ENCODE measurements at places on chromosomes 1 and 21.

GRCh38 chr1:219109424-219110018 is 64.2 kb upstream of the LYPLAL1 start:
- DNase-seq = no peak

- peak; percentile 78 for DNase-seq
These were observed 113.0 kb downstream of the DMRTB1 start for GRCh38 chr1:53572065-53572814.

DNA sequence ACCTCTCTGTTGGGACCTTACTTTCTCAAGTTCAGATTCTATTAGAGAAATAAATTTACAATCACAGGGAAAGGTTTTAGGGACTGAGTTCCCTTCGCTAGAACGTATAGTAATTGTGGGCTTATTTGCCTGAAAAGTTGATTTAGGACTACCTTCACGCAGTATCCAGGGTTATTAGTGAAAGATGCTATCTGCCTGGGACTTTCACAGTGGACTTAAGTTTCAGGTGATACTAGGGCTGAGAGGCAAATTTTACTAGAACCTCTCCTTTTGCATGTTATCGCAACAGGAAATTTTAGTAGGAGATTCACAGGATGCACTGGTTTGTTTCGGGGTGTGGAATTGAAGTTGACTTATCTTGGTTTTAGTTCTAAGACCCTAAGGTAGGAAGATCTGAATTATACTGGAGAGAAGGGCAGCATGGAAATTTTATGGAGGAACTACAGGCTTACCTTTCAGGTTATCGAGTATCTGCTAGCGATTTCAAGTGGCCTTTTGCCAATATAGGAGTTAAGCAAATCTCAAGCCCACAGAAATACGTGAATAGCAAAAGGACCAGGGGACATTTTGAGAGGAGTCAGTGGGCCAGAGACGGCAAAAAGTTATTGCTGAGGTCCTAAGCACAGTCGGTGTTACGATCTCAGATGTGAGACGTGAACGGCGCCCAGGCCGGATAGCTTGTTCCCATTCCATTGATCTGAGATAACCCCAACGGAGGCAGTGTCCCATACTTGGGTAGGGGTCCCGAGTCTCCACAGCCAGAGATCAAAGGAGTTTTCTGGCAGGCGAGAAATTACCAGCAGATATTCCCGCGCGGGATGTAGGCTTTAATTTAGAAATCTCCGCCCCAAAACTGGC is 723 bp upstream of the GNAI3 start:
- DNase-seq = no peak

DNA sequence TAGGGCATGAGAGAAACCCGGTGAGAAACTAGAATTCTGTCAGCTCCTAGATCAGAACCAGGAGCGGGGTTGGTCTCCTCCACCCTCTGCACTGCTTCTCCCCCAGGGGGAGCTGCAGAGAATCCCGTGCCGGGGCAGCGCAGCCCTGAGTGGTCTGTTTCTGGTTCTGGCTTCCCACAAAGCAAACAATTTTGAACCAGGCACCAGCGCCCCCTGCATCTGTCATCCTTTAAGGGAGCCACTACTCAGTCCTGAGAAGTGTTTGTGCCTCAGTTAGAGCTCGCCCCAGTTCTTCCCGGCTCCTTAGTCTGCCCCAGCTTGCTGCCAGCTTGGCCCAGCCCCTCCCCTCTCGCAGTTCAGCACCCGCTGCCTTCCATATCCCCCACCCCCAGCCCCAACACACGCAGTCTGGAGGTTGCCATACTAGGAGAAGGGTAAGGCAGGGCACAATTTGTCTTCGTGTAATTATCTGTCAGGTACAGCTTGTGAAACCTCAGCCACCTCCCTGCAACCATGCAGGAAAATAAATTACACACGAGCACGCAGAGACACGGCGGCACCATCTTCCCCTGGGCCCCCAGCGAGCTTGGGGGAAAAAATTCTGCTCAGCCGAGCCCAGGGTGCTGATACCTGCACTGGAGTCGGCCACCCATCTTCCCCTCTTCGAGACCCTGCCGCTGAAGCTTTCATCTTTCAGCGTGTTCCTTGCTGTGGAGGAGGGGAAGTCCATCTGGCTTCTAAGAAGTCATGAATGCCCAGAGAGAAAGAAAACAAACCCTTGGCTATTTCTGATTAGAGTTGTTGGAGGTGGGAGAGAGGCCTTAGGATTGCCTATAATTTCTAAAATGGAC is 62.6 kb upstream of the CD1D start:
- no peak for DNase-seq

DNA sequence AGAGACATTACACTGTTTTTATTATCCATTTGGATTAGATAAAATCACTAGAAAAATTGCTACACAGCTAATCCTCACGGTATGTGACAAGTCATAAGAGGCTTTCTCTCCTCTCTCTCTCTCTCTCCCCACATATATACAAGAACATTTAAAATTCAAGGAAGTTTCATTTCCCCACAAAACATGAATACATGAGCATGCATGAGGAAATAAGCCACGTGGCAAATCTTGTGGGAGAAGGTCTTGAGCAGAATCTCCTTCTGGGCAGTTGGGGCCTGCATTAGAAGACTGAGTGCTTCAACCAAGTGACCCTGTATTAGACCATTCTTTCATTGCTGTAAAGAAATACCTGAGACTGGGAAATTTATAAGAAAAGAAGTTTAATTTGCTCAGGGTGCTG is 1313.1 kb downstream of the MRPL39 start:
- no peak for DNase-seq

- no peak for DNase-seq
These were observed 21.4 kb downstream of the SFPQ start for GRCh38 chr1:35171579-35171978.

DNA sequence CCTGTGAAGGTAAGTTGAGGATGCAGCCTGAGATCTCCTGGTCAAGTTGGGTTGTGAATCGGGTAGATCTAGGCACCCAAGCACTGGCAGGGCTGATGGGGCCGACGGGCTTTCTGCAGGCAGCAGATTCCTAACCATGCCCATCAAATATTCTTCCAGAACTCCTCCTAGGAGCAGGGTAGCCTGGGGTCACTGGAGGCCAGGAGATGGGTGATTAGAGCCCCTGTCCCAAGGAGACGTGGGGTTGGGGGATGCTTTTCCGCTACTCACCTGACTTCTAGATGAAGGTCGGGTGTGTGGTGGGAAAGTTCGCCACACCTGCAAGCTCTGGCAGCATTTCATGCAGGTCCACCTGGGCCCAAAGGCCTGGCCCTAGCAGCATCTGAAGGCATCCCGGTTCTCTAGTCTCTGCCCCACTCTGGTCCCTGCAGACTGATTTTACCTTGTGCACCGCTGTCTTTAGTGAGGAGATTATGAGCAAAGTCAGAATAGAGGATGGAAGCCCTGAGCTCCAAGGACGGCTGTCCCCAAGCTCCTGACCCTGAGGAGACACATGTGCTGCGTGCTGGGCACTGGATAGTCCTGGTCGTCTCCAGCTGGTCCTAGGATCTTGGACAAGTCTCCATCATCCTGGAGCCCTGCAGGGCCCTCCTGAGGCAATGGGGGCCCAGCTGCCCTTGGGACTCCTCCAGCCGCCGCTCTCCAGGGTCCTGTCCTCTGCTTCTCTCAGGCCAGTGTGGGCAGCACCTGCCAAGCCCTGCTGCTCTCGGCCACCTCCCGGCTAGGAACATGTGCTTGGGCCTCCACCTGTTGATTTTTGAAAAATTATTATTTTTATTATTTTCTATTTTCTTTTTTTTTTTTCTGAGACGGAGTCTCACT is 21.8 kb upstream of the C2CD2 start:
- DNase-seq = peak; percentile 58

DNA sequence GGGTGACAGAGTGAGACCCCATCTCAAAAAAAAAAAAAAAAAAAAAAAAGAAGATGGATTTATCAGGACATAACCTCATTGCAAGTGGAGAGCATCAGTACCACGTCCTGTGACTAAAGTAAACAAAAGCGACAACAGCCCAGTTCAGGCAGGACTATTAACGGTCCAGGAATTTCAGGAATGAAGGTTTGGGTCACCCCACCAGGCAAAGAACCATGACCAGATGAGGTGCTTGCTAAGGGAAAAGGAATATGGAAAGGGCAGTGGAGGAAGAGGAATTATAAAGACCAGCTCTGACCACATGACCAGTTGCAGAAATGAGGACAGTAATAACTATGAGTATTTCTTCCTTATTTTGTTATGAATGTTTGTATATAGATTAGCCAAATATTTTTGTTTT is 35.4 kb upstream of the EIF4G3 start:
- no peak for DNase-seq

DNA sequence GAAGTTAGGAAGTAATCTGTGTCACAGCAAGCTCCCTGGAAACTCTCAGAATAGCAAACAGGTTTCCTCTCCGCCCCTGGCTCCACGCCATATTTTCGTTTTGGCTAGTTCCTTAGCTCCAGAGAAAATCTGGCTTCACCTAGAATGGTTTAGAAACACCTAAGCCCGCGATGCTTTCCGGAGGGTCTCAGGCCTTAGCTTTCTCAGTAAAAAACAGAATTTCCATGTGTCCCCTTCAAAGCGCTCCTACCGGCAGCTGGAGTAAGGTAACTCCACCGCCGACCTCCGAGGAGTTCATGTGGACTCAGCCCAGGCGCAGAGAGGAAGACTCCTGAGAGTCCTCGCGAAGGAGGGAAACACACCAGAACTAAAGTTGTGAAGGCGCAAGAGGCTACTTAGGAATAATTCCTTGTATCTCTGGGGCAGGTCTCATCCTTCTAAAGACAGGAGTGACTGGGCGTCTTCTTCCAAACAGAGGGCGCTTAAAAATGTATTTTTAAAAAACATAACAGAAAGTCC is 406 bp downstream of the KIAA0040 start:
- no peak for DNase-seq

- DNase-seq = no peak
These were observed 39.7 kb upstream of the PDE9A start for GRCh38 chr21:42613756-42614155.

GRCh38 chr1:39130325-39130724 is 74.2 kb upstream of the MACF1 start:
- no peak for DNase-seq

DNA sequence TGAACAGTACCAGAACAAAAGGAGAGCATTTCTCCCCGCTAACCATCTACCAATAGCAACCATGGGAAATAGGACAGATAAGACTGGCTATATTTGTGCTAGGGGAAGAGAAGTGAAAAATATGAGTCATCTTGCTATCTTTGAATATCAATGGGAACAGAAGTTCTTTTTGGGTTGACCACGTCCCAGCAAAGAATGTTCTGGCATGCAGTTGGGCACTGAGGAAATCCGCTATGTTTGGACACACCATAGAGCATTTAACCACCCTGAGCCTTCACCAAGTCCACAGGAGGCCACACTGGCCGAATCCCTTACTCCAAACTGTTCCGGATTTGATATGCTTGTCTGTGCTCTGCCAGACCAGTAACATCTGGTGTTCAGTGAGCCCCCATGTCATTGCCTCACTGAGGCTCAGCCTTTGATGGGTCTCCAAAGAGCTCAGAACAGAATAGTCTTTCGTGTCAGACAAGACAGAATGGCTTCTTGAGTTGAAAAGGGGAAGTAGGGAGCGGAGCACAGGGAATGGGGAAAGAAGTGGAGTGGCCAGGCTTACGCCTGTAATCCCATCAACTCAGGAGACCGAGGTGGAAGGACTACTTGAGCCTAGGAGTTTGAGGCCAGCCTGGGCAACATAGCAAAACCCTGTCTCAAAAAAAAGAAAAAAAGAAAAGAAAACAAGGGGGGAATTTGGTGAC is 81.4 kb downstream of the SMYD2 start:
- DNase-seq = no peak

- no peak for DNase-seq
These were observed 1652.2 kb downstream of the BRINP3 start for GRCh38 chr1:188825471-188825870.

DNA sequence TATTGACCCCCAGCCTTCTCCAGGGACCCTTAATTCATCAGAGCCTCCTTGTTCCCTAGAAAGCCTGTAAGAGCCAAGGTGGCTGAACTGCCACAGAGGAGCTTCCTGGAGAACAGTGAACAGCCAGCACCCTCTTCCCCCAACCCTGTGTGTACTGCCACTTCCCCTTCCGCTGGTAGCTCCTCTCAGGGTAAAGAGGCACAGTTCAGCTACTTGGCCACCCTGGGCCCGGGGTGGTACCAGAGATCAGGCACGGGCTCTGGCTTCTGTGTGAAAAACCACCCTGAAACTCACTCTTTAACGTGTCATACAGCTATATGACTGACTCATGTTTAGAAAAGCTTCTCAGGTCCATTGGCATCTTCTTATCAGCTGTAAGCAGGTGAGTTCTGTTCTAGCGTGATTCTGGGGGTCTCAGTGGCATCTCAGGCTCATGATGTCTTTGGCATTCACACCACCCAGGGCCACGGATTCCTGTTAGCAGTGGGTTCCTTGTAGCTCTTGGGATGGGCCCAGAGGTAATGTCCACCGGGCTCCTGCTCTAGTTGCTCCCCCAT is 22.4 kb downstream of the ARMH1 start:
- no peak for DNase-seq

- DNase-seq = no peak
These were observed 1.7 kb upstream of the SIM2 start for GRCh38 chr21:36697060-36697850.

DNA sequence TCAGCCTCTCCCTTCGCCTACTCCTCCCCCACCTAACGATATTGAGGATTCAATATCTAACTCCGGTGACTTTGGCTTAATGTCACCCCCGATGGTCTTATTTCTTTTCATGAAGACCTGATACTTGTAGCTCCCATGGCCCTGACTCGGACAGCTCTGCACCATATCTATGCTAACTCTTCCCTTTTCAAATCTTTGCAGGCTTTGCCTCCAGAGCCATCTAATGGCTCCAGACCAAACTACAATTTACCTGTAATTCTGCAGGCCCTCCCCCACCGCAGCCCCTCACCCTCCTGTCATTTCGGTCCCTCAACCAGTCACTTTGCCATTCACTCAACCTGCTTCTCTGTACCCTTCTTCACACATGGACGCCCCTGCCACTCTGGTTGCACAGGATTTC is 7.9 kb upstream of the GSTM5 start:
- DNase-seq = no peak

DNA sequence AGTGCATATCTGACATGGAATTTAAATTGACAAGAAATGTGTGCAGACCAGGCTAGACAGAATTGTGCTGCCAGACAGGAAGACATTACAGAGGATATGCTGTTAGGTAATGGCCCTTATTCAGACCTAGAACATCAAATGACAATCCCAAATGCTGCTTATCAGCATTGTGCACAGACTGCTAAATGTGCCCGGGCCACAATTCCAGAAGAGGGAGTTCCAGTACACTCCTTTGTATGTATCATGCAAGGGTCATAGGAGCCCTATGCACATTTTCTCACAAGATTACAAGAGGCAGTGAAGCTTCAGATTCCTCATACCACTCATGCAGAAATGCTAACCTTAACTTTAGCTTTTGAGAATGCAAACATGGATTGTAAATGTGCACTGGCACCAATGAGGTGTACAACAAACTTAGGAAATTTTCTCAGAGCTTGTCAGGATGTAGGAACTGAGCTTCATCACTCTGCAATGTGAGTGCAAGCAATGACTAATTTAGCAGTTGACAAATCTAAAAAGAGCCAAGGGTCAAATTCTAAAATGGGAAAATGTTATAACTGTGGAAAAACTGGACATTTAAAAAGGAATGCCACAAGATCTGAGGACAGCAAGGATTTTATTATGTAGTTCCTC is 273.5 kb downstream of the COL11A1 start:
- DNase-seq = no peak

GRCh38 chr1:162904579-162904978 is 43.6 kb upstream of the CCDC190 start:
- no peak for DNase-seq

- no peak for DNase-seq
These were observed 6.7 kb downstream of the CSF3R start for GRCh38 chr1:36475910-36476604.
